G401 (cell line): ENCODE measurements at places on chromosomes 12 and 14. TPM values are rescaled to one million over a fixed set of nuclear protein-coding genes. Genes with fewer than 3 reads are reported as not detected.
A peak's percentile ranks its signal among the peaks of the same experiment; 100 is the strongest.

GRCh38 chr12:14479004-14479403 is 88.7 kb downstream of the PLBD1 start:
- DNase-seq: no peak

DNA sequence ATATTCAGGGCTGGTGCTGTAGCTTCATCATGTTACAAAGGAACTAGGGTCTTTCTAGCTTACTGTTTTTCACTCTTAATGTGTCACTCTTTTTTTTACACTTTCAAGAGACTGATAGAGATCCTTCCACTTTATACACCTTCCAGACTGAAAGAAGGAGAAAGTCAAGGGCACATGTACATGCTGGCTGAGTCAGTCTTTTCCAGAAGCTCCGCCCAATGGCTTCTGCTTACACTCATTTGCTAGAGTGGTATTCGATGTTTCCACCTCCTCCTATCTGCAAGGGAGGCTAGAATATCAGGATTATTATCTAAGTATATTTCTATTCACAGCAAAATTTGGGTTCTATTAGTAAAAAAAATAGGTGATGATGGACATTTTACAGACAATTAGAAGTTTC is 325.8 kb upstream of the OR4E1 start:
- DNase-seq: no peak

DNA sequence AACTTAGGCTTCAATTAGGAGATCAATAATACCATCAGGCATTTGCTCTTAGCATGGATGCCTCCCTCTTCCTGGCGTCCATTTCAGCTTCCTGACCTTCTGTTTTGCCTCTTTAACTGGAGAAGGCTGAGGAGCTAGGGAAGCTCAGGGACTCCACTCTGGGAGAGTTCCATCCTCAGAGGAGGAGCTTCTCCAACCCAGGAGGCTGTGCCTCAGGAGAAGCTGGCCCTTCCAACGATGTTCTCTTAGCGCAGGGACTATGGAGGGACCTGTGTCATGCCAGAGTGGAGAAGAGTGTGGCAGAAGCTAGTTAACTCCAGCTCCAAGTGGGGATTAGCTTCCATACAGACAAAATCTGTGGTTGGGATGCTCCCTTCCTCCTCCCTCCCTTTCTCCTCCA is 58.0 kb downstream of the KCNA5 start:
- no peak for DNase-seq

- DNase-seq: no peak
Measured at GRCh38 chr12:42283739-42284138, 42.2 kb downstream of the ZCRB1 start.

- DNase-seq: no peak
Measured at GRCh38 chr12:6229224-6230218, 29.3 kb downstream of the CD9 start.

- DNase-seq: no peak
Measured at GRCh38 chr14:75826599-75826998, 155.2 kb downstream of the TGFB3 start.

DNA sequence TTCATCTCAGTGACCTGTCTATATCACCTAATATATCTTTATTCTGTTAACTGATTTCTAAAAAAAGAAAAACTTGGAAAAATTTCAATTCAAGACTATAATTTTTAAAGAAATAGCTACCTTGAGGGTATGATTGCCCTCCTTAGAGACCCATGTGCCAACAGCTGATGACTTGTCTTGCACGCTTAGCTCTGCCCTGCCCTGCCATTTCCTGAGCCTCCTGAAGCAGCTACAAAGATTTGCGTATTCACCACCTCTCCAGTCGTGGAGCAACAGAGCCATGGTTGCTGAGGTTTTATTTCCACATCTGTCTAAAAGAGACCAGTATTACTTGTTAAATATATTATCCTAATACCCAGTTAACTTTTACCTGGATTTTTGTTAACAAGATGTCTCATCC is 91.7 kb upstream of the ATF1 start:
- peak; percentile 59 for DNase-seq

- DNase-seq: no peak
Measured at GRCh38 chr12:104643819-104644669, 187.3 kb downstream of the CHST11 start.

- DNase-seq: no peak
Measured at GRCh38 chr14:96514694-96515093, 12.5 kb downstream of the PAPOLA start.

DNA sequence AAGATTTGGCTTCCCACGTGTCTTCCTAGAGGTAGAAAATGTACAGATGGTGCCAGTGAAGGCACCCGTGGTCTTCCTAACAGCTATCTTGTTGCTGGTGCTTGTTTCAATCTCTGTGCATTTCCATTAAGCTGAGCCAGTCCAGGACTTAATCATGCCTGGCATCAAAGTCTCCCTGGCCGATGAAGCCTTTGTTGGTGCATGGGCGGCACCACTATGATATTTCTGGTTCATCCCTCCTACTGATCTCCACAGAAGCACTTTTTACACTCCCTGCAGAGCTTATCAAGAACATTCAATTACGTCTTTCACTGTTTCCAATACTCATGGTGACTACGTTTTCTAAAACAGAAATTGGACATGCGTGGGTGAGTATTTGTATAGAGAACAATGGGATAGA is 128.4 kb downstream of the TTC8 start:
- peak; percentile 43 for DNase-seq

DNA sequence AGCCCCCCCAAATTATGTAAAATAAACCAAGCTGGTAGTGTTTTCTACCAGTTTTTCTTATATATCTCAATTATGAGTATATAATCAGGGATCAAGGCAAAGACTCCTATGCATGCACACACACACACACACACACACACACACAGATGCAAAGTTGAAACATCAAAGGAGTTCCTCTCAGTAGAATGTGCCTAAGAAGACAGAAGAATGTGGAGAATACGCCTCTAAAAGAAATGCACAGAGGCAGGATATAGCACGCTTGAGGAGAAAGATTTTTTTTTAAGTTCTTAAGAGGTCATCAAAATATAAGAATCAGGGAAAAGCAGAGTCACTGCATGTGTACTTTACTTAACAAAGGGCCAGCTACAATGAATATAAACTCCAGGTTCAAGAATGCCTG is 138.2 kb upstream of the CLEC14A start:
- DNase-seq: no peak

DNA sequence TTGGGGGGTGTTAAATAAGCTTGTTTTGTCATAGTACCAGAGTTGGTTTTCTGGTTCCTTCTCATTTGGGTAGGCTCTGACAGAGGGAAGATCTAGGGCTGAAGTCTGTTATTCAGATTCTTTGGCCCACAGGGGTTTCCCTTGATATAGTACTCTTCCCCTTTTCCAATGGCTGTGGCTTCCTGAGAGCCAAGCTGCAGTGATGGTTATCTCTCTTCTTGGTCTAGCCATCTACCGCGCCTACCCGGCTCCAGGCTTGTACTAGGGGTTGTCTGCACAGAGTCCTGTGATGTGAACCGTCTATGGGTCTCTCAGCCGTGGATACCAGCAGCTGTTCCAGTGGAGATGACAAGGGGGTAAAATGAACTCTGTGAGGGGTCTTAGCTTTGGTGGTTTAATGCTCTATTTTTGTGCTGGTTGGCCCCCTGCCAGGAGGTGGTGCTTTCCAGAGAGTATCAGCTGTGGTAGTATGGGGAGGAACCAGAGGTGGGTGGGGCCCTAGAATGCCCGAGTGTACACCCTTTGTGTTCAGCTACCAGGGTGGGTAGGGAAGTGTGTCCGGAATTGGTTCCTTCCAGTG is 209.7 kb downstream of the GPHN start:
- DNase-seq: no peak

- DNase-seq: peak; percentile 1
Measured at GRCh38 chr12:7369274-7369729, 65.4 kb downstream of the ACSM4 start.

DNA sequence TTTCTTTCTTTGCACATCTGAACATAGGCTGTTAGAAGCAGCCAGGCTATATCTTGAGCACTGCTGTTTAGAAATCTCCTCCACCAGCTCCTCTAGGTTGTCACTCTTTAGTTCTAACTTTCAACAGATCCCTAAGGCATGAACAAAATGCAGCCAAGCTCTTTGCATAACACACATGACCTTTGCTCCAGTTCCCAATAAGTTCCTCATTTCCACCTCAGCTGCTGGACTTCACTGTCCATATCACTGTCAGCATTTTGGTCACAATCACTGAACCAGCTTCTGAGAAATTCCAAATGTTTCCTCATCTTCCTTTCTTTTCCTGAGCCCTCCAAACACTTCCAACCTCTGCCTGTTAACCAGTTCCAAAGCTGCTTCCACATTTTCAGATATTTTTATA is 27.6 kb upstream of the C14orf132 start:
- DNase-seq: no peak

DNA sequence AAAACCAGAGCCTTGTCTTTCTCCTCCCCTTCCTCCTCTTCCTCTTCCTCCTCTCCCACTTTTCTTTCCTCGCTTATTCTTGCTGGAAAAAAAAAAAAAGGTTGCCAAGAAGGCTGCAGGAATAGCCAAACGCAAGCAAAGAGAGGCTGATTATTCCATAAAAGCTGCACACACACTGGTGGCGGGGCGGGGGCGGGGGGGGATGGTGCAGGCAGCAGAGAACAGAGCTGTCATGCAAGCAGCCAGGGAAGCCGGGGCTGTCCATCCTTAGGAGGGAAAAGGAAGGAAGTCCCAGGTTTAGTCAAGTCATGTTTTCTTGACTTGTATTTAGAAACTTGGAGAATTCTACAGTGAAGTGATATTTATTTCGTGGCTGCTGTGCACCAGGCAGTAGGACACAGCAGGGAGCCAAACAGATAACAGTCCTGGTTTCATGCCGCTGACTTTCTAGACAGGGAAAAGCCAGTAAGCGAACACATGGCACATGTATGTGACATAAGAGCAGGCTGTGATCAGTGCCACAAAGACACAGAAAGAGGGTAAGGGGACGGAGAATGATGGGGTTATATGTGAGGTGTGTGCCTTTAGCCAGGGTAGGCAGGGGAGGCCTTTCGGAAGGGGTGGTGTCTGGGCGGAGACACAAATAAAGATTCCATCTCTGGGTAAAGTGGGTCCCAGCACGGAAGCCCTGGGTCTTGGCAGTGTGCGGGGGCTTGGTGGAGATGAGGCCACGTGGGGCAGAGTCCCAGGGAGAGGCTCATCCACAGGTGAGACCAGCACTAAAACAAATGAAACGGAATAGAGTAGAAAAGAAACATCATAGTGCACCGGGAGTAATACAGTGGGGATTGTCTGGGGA is 56.6 kb upstream of the SCN8A start:
- DNase-seq: no peak

DNA sequence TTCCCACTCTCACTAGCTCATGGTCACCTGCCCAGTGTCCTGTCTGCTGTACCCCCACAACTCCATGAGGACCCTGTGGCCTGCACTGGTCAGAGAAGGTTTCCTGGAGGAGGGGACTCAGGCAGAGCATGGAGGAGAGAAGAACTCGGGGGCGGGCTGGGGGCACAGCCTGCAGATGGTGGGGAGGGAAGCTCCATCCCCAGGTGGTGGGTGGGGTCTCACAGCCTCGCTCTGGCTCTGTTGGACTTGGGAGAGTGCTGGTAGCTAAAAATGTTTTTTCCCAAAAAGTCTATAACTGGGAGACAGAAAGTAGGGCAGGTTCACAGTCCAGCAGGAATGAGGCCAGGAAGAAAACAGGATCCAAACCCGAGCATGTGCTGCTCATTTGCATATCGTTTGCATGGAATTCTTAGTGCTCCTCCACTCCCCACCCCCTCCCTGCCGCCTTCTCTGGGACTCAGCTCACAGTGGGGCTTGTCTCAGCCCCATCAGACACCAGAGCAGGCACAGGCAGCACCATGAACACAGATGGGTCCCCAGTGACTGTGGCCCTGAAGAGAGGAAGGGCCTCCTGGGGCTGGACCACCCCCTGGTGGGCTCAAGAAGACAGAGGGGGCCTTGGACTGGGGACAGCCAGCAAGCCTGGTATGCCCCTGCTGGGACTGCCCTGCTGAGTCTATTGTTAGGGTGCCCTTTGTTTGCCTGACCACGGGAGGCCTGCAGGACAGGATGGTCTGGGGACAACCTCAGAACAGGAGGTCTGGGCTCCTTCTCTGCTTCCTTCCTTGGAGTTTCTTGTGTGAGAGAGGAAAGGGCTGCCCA is 67.0 kb upstream of the SFSWAP start:
- peak; percentile 91 for DNase-seq

DNA sequence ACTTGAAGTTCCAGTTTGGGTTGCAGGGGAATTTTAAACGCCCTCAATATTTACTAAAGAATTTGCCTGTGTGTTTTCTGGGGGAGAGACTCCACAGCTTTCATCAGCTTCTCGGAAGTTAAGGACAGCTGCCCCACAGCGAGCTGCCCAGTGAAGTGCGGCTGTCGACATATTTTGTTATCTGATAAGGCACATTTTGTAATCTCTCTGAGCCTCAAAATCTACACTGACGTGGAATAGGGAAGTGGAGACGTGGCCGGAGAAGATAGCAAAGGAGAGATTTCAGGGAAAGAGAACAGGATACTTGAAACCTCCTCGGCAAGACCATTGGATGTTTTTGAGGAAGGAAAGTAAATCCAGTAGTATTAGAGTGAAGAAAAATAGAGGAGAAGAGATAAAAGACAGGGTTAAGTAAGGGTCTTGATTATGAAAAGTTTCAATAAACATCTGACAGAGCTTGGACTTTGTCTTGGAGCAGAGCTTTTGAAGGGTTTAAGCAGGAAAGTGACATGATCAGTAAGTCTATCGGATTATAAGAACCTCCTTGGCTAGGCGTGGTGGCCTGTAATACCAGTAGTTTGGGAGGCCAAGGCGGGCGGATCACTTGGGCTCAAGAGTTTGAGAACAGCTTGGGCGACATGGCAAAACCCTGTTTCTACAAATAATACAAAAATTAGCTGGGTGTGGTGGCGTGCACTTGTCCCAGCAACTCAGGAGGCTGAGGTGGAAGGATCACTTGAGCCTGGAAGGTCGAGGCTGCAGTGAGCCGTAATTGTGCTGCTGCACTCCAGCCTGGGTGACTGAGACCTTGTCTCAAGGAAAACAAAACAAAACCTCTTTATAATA is 1.1 kb downstream of the POLR3B start:
- DNase-seq: no peak

- no peak for DNase-seq
Measured at GRCh38 chr14:99143793-99144192, 128.2 kb downstream of the BCL11B start.

DNA sequence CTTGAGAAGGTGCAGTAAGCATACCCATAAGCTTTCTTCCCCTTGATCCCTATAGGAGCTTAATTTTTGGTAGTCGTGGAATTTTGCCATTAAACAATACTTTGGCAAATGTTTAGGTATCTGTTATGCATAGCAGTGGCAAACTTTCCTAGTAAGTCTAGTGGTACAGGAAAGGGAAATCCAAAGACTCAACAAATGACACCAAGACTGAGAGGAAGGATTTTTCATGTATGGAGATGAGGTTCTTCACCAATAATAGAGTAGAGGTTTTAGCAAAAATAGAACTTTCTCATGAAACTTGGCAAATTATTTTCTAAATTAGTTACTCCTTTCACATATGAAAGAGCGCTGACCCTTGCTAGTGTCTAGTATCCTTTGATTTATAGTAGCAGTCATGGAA is 2.8 kb downstream of the EID3 start:
- DNase-seq: no peak

SIRT4 gene
- 2.9 and 4.6 TPM in 2 replicates for total RNA-seq

RERG gene
- not detected in 2 replicates for total RNA-seq
